A549 treated with DMSO at 1 μM for 4 hours (cell line): ENCODE measurements at places on chromosomes 16 and 17. TPM values are rescaled to one million over a fixed set of nuclear protein-coding genes. Genes with fewer than 3 reads are reported as not detected.

SP6 gene
- 2.8 to 3.1 TPM (median 2.8 TPM) in 5 replicates for total RNA-seq

RNF112 gene
- 0.21 to 0.92 TPM (median 0.52 TPM) in 5 replicates for total RNA-seq

P2RX1 gene
- total RNA-seq, result 0.03 TPM in 2 of 5 replicates, not detected in the others

LPO gene
- total RNA-seq, result not detected in 5 replicates

RAB37 gene
- 0.99 to 1.6 TPM (median 1.3 TPM) in 5 replicates for total RNA-seq

PLLP gene
- 1.3 to 2.1 TPM (median 1.6 TPM) in 5 replicates for total RNA-seq

CCL14 gene
- not detected in 5 replicates for total RNA-seq

COPS3 gene
- total RNA-seq, result 145 to 158 TPM (median 155 TPM) in 5 replicates
